ENCODE measurements at places on chromosomes 1 and 21.

GRCh38 chr1:221327954-221328353, 413.9 kb downstream of the DUSP10 start:
- no peak for DNase-seq

DNA sequence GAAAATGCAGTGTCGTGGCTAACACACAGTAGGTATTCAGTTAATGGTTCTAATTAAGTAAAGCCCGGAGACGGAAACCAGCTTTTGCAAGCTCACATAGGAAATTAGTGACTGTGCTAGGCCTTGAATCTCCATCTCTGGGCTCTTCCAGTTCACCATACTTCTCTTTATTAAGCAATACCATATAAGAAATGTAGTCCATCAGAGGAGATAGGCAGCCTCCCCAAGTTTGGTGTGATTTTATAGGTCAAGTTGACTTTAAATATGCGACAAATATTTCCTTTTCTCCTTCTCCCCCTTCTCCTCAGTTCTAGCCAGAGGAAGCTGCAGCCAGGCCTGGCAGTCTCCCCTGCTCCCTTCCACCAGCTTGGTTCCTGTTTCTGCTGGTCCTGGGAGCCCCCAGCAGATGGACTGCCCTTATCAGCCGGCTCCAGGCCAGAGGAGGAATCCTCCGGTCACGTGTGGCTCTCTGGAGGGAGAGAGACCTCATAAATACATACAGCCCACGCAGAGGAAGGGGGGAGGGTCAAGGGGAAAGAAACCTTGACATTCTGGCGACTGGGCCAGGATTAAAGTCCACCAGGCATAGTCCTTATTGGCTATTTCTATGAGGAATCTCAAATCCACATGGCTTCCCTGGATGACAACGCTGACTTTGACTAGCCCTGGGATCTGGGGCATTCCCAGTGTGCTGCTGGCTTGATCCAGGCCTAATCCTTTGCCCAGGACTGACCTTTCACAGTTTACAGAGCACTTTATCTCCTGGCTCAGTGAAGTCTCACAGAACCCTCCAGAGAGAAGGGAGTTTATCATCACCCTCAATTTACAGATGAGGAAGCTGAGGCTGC, 115.1 kb upstream of the JUN start:
- no peak for DNase-seq

- DNase-seq, result no peak
Observed at GRCh38 chr1:159826441-159827101, at the start of gene SLAMF8. SLAMF8 (plus strand) TSS chr1:159826873; CDS start chr1:159826899, 26 bp downstream.

DNA sequence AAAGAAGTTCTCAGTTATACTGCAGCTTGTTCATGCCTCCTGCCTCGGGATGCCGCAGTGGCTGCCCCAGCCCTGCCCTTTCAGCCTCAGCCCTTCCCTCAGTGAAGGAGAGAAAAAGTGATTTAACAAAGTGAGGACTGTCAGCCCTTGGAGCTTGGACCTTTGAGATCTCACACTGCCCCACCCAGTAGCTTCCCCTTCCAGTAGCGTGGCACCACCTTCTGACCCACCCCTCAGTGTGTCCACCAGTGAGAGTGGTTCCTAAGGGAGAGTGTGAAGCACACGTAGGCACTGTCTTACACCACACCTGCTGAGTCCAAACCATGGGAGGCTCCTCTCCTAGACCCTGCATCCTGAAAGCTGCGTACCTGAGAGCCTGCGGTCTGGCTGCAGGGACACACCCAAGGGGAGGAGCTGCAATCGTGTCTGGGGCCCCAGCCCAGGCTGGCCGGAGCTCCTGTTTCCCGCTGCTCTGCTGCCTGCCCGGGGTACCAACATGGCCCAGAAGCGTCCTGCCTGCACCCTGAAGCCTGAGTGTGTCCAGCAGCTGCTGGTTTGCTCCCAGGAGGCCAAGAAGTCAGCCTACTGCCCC, at the start of gene CDA:
Gene CDA, plus strand, starts transcription at position 464 of the 592 bp plus-strand sequence. Its CDS starts 33 bp downstream, at position 497.
- no peak for DNase-seq

DNA sequence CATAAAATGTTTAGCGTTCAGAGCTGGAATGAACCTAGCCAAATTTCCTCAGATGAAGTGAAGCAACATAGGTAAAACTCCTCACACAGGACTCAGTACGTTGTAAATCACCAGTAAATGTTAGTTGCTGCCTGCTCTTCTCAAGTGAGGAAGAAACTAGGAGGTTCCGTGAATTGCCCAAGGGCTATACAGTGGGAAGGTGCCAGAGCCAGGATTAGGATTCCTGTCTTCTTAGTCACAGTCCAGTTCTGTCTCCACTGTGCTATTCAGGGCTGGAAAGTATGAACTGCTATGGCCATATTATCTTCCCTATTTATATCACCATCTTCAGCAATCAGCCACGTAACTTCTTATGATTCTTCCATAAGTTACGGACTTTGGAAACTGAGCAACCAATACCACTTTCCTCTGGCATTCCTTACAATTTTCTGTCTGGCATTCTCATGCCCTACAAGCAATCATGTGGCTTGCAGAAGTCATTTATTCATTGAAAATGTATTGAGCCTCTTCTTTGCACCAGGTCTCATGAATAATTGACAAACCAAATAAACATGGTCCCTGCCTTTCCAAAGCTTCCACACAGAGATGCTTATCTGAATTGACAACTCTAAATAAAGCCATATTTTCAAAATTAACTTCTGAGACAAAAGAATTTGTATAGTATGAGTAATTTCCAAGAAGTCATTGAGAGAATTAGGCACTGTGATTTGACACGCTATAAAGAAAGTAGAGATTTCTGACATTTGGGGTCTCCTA, 271.6 kb upstream of the SGIP1 start:
- DNase-seq, result no peak

- DNase-seq, result no peak
Observed at GRCh38 chr1:171250263-171250662, 2.0 kb downstream of the FMO1 start.

- no peak for DNase-seq
Observed at GRCh38 chr1:69180358-69180757, 387.4 kb upstream of the LRRC7 start.

DNA sequence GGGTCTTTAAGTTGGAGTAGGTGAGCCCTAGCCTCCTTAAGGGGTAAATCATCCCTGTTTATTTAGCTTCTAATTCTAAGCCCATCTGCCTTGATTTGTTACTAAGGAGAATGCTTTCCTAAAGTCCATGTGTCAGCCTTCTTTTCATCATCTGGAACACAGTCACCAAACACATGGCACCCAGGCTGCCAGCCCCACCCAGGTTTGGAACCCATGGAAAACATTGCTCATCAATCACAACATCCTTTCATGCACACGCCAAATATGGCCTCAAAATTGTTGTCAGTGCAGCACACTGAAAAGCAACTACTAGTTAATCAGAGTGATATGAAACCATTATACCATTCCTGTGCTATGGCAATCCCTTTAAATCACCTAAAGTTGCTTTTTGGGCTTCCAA, 386.7 kb upstream of the ESRRG start:
- no peak for DNase-seq

DNA sequence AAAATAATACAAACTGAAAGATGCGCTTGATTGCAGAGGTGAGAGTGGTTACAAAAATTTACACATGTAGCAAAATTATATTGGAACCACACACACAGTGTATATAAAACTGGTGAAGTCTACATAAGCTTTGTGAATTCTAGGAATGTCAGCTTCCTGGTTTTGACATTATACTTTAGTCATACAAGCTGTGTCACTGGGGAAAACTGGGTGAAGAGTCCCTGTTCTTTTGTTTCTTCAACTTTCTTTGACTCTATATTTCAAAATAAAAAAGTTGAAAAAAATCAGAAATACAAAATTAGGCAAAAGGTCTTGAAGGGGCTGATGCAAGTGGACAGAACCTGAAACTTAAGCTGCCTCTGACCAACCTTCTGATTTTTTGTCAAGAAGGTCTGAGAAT, 3.0 kb downstream of the C1QC start:
- DNase-seq, result no peak

- DNase-seq, result peak; percentile 47
Observed at GRCh38 chr1:43238085-43238484, 31.7 kb upstream of the TMEM125 start.

GRCh38 chr1:8862528-8862927, 16.0 kb downstream of the ENO1 start:
- DNase-seq, result no peak

DNA sequence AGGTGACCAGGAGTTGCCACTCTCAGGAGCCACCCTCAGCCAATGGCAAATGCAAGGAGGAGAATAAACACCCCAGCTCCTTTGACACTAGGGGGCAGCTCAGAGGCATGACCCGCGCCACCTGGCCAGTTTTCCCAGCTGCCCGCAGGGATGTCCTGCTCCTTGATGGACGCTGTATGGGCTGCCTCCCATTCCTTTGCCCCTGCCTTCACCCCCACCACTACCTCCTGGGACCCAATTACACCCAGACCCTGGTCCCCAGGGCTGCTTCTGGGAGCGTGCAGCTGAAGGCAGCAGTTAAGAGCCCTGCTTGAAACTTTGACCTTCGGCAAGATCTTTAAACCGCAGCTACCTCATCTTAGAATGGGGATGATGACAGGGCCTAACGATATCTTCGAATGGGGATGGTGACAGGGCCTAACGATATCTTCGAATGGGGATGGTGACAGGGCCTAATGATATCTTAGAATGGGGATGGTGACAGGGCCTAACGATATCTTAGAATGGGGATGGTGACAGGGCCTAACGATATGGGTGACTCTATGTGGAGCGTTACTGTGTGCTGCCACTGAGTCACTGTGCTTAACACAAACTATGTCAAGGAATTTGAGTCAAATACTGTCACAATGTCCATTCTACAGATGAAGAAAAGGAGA, 163.0 kb upstream of the KAZN start:
- DNase-seq, result no peak

All from iPS DF 19.7 (cell line).